ENCODE measurements at places on chromosomes 2 and 18. TPM values are rescaled to one million over a fixed set of nuclear protein-coding genes. Genes with fewer than 3 reads are reported as not detected.

DNA sequence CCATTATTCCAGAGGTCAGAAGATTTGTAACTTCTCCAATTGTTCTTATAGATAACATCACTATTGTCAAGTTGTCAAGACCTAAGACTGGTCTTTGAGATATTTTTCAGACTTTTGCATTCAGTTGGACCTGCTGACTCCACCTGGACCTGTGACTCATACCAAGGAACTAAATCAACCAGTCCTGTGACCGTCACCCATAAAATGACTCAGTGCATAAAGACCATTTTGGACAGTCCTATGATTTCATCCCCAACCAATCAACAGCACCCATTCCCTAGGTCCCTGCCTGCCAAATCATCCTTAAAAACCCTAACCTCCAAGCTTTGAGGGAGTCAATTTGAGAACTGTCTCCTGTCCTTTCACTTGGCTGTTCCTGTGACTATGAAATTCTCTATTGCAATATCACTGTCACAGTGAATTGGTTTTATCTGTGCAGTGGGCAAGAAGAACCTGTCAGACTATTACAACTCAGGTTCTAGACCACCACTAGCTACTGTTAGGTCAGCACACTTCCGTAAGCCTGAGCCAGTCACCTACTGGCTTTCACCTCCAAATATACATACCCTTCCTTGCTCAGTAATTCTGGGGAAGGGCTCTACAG, 17.1 kb downstream of the DPP4 start:
- no peak overlapping the region for H3K27ac ChIP-seq
- H3K4me1 ChIP-seq: no peaks in the 10 kb centered on the region
- H3K27me3 ChIP-seq: peaks cover 12% of the 10 kb centered on the region
- DNase-seq: no peak

DNA sequence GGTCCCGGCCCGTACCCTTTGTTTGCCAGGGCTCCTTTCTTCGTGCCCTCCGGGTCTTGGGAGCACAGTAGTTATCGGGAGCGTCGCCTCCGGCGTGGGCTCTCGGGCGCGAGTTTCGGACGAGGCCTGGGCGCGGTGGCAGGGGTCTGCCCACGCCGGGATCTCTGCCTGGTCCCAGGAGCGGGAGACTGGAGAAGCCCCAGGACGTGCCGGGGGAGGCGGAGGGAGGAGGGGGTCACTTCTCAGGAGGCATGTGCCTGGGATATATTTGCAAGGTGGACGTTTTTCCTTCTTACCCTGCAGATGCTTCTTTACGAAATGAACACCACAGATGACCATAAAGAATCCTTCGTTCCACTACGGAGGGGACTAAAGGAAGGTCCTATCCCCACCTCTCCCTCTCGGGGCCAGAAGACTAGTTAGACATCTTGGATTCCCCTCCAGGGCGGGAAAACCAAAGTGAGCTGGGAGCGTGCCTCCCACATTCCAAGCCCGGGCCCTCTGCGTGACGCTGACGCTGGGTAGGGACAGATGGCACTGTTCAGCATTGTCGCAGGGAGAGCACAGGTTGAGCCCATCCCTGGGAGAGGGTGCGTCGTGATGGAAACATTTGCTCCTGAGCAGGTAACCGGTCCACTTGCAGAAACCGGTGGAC, 483 bp upstream of the FHL2 start:
- peaks cover 48% of the 10 kb centered on the region for H3K4me1 ChIP-seq
- H3K4me3 ChIP-seq: peak overlapping the region; percentile 6
- no peak overlapping the region for H3K27ac ChIP-seq

The KCNK3 gene
- total RNA-seq: 8.5 TPM

GRCh38 chr2:31429759-31430438, 15.4 kb upstream of the XDH start:
- H3K36me3 ChIP-seq: no peaks in the 10 kb centered on the region
- no peak overlapping the region for H3K4me3 ChIP-seq
- H3K27ac ChIP-seq: no peak overlapping the region
- H3K4me1 ChIP-seq: peaks cover 6% of the 10 kb centered on the region
- no peak for DNase-seq

The SERPINB11 gene
- total RNA-seq: not detected

The CHN1 gene
- 23.7 TPM for total RNA-seq

The RTTN gene
- 9.8 TPM for total RNA-seq

DNA sequence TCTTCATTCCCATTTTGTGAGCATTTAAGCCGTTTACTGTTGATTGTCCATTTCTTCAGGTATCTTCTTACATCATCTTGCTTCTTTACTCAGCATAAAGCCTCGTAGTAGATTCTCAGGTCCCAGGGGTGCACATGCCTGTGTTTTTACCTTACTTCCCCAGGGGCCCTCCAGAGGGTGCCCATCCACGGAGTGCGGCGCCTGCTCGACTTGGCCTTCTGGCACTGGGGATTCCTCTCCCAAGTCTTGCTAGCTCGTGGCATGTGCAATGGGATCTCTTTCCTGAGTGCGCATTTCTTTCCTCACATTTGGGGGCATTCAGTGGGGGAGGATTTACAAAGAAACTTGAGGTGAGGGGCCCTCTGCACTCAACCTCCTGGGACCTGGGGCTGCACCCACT, 148.1 kb downstream of the AGAP1 start:
- H3K4me1 ChIP-seq: peaks cover 38% of the 10 kb centered on the region
- DNase-seq: no peak
- H3K27me3 ChIP-seq: no peaks in the 10 kb centered on the region
- peak overlapping the region; percentile 72 for H3K27ac ChIP-seq
- H3K36me3 ChIP-seq: no peaks in the 10 kb centered on the region
- H3K4me3 ChIP-seq: no peak overlapping the region

DNA sequence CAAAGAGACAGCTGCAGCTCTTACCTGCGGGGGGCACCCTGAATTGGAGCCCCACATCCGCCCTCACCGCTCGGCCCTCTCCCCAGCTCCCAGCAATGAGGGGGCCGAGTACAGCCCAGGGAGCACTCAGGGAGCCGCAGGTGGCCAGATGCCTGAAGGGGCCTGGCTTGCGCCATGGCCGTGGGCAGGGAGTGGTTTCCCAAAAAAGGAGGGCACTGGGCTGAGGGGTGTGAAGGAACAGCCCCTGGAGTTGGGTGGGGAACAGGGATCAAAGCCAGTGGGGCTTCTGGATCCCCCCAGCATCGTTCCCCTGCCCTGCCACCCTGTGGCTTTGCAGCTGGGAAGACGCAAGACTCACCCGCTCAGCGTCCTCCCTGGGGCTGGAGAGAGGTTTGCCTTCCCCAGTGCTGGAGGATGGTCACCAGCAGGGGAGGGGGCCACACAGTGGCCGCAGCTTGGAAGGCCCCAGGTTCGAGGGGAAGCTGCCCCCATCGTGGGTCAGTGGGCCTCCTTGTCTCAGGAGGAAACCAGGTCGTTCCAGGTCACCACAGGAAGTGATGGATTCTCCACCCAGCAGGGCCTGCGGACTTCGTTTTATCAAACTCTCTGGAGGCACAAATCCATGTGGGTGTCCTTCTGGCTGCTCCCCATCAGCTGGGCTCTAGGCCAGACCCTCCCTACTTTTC, 68.2 kb upstream of the HPCAL1 start:
- no peak overlapping the region for H3K4me3 ChIP-seq
- DNase-seq: no peak
- H3K4me1 ChIP-seq: no peaks in the 10 kb centered on the region
- H3K36me3 ChIP-seq: no peaks in the 10 kb centered on the region
- H3K27me3 ChIP-seq: no peaks in the 10 kb centered on the region

DNA sequence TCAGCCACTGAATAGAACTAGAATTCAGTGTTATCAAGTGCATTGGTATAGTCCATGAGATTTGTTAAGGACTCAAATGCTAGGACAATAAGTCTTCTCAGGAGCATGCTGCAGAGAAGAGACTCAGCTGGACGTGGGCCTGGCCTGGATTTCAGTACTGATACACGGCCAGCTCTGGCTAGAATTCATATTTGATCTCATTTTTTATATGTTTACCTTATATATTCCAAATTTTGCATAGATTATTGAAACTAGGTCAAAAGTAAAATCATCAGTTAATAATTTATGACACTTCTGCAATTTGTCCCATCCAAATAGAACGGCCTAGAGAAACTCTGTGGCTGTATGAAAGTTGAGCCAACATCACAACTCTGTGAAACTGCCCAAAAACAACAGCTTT, 262.0 kb downstream of the DLGAP1 start:
- H3K4me1 ChIP-seq: no peaks in the 10 kb centered on the region
- no peaks in the 10 kb centered on the region for H3K36me3 ChIP-seq
- H3K4me3 ChIP-seq: no peak overlapping the region
- H3K27ac ChIP-seq: no peak overlapping the region

DNA sequence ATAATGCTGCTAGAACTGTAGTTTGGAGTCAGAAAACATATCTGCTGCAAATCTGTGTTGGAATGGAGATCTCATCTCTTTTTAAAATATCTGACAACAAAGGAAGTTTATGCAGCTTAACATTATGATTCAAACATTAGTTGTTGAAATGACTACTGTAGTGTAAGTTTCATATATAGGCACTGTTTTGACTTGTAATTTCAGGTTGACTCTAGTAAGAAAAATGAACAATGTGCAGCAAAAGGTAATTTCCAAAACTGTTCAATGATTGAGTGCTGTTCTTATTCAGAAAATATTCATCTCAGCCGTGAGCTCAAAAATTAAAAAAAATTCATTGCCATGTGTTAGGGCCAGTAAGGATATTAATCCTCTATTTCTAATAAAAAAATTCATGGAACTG, 48.5 kb downstream of the CCDC138 start:
- peaks cover 29% of the 10 kb centered on the region for H3K36me3 ChIP-seq
- DNase-seq: no peak
- no peak overlapping the region for H3K27ac ChIP-seq
- H3K4me1 ChIP-seq: peaks cover 2% of the 10 kb centered on the region
- no peaks in the 10 kb centered on the region for H3K27me3 ChIP-seq

Measured in osteocyte (in vitro differentiated cells).